ENCODE measurements at places on chromosomes 12 and 14. TPM values are rescaled to one million over a fixed set of nuclear protein-coding genes. Genes with fewer than 3 reads are reported as not detected.

DNA sequence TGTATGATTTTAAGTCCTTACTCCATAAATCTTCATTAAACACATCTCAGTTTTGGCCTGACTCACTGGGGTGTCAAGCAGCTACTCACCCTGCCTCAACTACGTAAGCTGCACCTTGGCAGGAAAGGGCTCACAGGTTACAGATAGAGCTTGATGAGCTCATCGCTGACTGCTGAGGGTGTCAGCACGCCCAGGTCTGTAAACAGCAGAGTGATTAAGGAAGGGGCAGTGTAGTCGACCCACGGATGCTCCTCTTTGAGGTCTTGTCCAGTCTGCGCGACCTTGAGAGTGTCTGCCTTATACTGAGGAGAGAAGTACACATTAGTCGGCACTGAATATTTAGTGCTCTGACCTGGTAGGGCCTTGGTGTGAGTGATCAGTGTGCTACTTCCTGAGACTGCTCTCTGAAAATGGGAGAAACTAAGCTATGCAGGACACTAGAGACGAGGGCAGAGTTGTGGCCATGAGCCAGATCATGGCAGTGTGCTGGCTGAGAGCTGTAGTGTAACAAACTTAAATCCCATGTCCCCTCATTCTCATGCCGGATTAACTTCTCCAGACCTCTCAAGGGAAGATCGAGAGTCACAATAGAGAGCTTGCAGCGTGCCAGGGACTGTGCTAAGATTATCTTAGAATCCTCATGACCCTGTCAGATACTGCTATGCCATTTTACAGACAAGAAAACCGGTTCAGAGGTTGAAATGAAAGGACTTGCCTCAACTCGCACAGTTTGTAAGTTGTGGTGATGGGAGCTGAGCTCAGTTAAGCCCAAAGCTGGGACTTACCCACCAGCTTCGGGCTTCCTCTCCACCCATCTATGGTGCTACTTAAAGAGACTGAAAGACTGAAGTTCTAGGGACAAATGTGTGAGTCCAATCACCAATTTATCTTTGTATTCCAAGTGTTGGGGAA is 11.6 kb downstream of the EIF2B1 start:
- no peaks in the 10 kb centered on the region for H3K27me3 ChIP-seq
- DNase-seq: no peak
- H3K4me3 ChIP-seq: no peak overlapping the region
- H3K27ac ChIP-seq: no peak overlapping the region

GRCh38 chr12:31234053-31234840 is 91.7 kb downstream of the SINHCAF start:
- no peak for DNase-seq
- H3K27ac ChIP-seq: no peak overlapping the region
- peaks cover 59% of the 10 kb centered on the region for H3K27me3 ChIP-seq
- H3K36me3 ChIP-seq: no peaks in the 10 kb centered on the region

GRCh38 chr12:107984973-107985372 is 144.1 kb upstream of the WSCD2 start:
- no peak overlapping the region for H3K27ac ChIP-seq
- H3K4me1 ChIP-seq: no peaks in the 10 kb centered on the region
- no peak for DNase-seq
- H3K4me3 ChIP-seq: no peak overlapping the region
- H3K36me3 ChIP-seq: no peaks in the 10 kb centered on the region

Gene CYP27B1
- total RNA-seq: 0.56 TPM

DNA sequence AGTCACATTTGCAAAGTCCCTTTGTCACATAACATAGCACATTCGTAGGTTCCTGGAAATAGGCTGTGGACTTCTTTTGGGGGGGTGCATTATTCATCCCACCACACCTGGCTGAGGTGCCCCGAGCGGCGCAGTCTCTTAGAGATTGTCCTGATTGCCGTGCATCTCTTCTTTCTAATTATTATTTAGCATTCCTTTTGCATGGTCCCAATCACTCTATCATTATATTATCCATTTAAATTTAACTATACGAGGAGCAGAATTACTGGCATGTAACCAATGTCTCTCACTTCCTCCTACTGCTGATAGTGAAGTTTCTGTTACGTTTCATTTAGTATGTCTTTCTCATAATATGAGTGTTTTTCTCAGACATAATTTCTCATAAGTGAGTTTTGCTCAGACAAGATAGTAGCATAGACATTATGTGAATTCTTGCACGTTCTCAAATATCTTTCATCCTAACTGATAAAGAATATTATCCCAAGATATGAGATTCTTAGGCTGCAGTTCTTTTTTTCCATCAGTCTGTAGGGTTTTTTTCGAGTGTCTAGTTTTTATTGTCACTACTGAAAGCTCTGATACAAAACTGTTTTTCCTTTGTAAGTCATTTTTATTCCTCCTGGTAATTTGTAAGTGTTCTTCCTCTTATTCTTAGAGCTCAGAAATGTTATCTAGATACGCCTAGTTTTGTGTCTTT is 444.3 kb downstream of the NELL2 start:
- H3K27ac ChIP-seq: no peak overlapping the region
- H3K4me3 ChIP-seq: no peak overlapping the region
- DNase-seq: no peak

DNA sequence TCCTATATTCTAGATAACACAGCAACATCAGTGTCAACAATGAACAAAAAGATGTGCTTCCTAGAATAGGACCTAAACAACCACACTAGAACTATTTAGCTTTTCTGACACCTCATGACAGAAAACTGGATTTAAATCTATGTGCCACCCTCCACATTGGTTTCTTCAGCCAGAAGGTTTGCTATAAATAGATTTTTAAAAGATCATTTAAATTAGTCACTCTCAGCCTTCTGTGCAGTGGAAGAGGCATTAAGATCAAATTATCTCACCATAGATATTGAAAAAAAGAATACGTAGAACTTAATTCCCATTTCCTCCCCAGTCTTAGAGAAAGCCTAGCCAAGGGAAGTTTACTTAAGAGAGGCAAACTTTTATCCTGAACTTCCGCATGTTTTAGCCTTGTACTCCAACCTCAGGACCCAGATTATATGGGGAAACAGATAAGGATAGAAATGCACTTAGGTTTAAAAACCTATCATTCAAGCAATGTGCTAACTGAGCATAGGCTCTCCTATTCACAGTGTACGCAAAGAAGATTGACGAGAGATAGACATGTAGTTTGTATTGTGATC is 59.6 kb downstream of the NELL2 start:
- DNase-seq: no peak
- no peaks in the 10 kb centered on the region for H3K4me1 ChIP-seq
- no peak overlapping the region for H3K4me3 ChIP-seq
- H3K27ac ChIP-seq: no peak overlapping the region
- no peaks in the 10 kb centered on the region for H3K27me3 ChIP-seq

Gene LTB4R
- total RNA-seq: 0.18 TPM

- no peaks in the 10 kb centered on the region for H3K4me1 ChIP-seq
- peaks cover 39% of the 10 kb centered on the region for H3K36me3 ChIP-seq
- H3K27me3 ChIP-seq: no peaks in the 10 kb centered on the region
- no peak for DNase-seq
- no peak overlapping the region for H3K27ac ChIP-seq
- H3K4me3 ChIP-seq: no peak overlapping the region
These were observed 11.8 kb downstream of the GTF2H3 start for GRCh38 chr12:123645380-123645779.

DNA sequence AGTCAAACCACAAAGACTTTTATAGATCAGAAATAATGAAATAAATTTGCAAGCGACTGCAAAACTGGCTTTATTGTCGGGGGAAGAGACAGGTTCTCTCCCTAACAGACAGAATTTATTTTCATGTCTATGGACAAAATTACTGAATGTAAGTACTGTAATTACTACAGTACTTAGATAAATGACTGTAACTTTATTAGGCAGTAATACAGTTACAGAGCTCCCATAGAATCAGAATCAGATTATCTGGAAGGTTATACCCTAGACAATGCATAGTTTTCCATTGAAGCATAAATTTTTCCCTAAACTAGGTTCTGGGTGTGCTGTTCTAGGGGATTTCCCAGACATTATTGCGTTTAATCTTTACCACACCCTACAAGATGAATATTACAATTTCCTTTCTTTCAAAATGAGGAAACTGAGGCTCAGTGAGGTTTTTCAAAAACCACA is 114.2 kb downstream of the C12orf75 start:
- no peaks in the 10 kb centered on the region for H3K4me1 ChIP-seq
- peak; percentile 40 for DNase-seq
- H3K27me3 ChIP-seq: no peaks in the 10 kb centered on the region
- no peak overlapping the region for H3K27ac ChIP-seq

GRCh38 chr12:5522432-5523335 is 90.8 kb downstream of the NTF3 start:
- H3K27ac ChIP-seq: no peak overlapping the region
- no peaks in the 10 kb centered on the region for H3K4me1 ChIP-seq
- no peaks in the 10 kb centered on the region for H3K27me3 ChIP-seq
- H3K36me3 ChIP-seq: no peaks in the 10 kb centered on the region

Gene COX8C
- total RNA-seq: not detected

GRCh38 chr12:107122452-107122958 is 29.2 kb upstream of the CRY1 start:
- peaks cover 29% of the 10 kb centered on the region for H3K27me3 ChIP-seq
- H3K27ac ChIP-seq: no peak overlapping the region
- no peaks in the 10 kb centered on the region for H3K4me1 ChIP-seq

- DNase-seq: no peak
- no peak overlapping the region for H3K4me3 ChIP-seq
- H3K4me1 ChIP-seq: no peaks in the 10 kb centered on the region
- H3K36me3 ChIP-seq: no peaks in the 10 kb centered on the region
These were observed 140.4 kb downstream of the CNTN1 start for GRCh38 chr12:40832668-40833067.

GRCh38 chr12:66048218-66048834 is 82.2 kb downstream of the LLPH start:
- no peak overlapping the region for H3K4me3 ChIP-seq
- peak overlapping the region; percentile 75 for H3K27ac ChIP-seq
- no peaks in the 10 kb centered on the region for H3K27me3 ChIP-seq
- peaks cover 14% of the 10 kb centered on the region for H3K4me1 ChIP-seq
- no peak for DNase-seq
- H3K36me3 ChIP-seq: no peaks in the 10 kb centered on the region

Gene MMP19
- 8.6 TPM for total RNA-seq

GRCh38 chr14:72948481-72949138 is 22.3 kb downstream of the DCAF4 start:
- no peaks in the 10 kb centered on the region for H3K27me3 ChIP-seq
- 0 out of 2 replicates have a peak, but pooled peaks cover 4% of the 10 kb centered on the region for H3K4me1 ChIP-seq
- no peak overlapping the region for H3K4me3 ChIP-seq
- H3K27ac ChIP-seq: no peak overlapping the region
- peak; percentile 70 for DNase-seq

DNA sequence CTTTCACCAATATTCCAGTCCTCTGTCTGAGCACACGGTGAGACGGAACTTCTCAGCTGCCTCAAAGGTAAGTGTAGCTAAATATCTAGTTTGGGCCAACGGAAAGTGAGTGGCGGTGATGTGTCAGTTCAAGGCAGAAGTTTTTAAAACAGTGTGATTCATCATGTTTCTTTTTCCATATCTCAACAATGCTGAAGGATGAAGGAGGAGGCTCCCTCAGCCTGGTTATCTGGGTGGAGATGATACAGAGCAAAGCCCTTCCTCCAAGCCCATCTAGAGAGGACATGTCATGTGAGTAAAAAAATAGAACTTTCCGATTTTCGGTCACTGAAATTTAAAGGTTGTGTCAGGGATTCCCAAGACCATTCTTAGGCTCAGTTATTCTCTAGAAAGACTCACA is 13.1 kb upstream of the ANP32D start:
- H3K4me1 ChIP-seq: no peaks in the 10 kb centered on the region
- peaks cover 2% of the 10 kb centered on the region for H3K27me3 ChIP-seq
- H3K27ac ChIP-seq: no peak overlapping the region
- no peak overlapping the region for H3K4me3 ChIP-seq
- no peaks in the 10 kb centered on the region for H3K36me3 ChIP-seq

DNA sequence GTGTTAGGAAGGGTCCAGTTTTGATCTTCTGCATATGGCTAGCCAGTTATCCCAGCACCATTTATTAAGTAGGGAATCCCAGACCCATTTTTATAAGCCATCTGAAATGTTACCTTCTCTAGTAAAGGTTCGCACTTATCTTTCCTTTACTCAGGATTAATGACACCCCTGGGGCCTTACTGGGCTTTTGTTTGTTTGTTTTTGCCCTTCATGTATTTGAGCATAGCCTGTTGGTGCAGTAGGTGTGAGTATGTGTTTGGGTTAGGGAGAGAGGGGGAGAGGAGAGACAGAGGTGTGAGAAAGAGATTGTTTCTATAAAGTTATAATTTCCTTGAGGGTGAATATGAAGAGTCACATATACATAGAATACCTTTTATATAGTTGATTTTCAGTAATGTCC is 96.9 kb downstream of the AKAP6 start:
- DNase-seq: no peak
- H3K36me3 ChIP-seq: no peaks in the 10 kb centered on the region

Gene SERPINA5
- not detected for total RNA-seq

GRCh38 chr12:92602930-92603623 is 99.7 kb upstream of the PLEKHG7 start:
- no peaks in the 10 kb centered on the region for H3K36me3 ChIP-seq
- H3K27me3 ChIP-seq: no peaks in the 10 kb centered on the region
- peaks cover 7% of the 10 kb centered on the region for H3K4me1 ChIP-seq
- peak overlapping the region; percentile 38 for H3K27ac ChIP-seq

DNA sequence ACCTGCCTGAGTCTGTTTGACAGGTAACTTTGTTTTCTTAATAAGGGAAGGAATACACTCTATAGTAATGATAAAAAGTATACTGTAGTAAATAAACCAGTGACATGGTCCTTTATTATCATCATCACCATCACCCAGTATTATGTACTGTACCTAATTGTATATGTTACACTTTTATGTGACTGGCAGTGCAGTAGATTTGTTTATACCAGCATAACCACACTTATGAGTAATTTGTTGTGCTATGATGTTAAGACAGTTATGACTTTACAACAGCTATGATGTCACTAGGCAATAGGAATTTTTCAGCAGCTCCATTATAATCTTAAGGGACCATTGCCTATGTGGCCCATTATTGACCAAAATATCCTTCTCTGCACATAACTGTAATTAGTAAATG is 155.0 kb downstream of the NUBPL start:
- peak; percentile 10 for DNase-seq
- no peak overlapping the region for H3K27ac ChIP-seq
- H3K27me3 ChIP-seq: no peaks in the 10 kb centered on the region
- H3K36me3 ChIP-seq: no peaks in the 10 kb centered on the region
- H3K4me3 ChIP-seq: no peak overlapping the region
- no peaks in the 10 kb centered on the region for H3K4me1 ChIP-seq

Gene SERPINA12
- not detected for total RNA-seq

Gene CDKN3
- 48.9 TPM for total RNA-seq

- H3K4me3 ChIP-seq: no peak overlapping the region
- H3K27ac ChIP-seq: no peak overlapping the region
- no peaks in the 10 kb centered on the region for H3K4me1 ChIP-seq
- DNase-seq: no peak
These were observed 4.1 kb downstream of the RPS6KA5 start for GRCh38 chr14:91056361-91056760.

GRCh38 chr12:131167334-131167733 is 213.6 kb downstream of the ADGRD1 start:
- H3K4me3 ChIP-seq: no peak overlapping the region
- H3K4me1 ChIP-seq: no peaks in the 10 kb centered on the region
- no peaks in the 10 kb centered on the region for H3K27me3 ChIP-seq
- no peak overlapping the region for H3K27ac ChIP-seq
- DNase-seq: no peak
